Stimulated activated CD4-positive, alpha-beta T cell treated with anti-CD3 and anti-CD28 coated beads, Interleukin-1b, Interleukin-23, amount 100 ng/mL, for 4 hours (primary cell): ENCODE measurements at places on chromosomes 2 and 18.

GRCh38 chr2:223954401-223954800 lies 2.9 kb upstream of the MRPL44 start:
- DNase-seq, result no peak

- no peak for DNase-seq
These were observed 18.5 kb downstream of the TMEM177 start for GRCh38 chr2:119697290-119698020.

GRCh38 chr2:8640498-8640897 lies 41.4 kb upstream of the ID2 start:
- DNase-seq, result no peak

GRCh38 chr2:212033888-212034287 lies 504.7 kb downstream of the ERBB4 start:
- no peak for DNase-seq

GRCh38 chr2:20390524-20391123 lies 40.0 kb upstream of the PUM2 start:
- DNase-seq, result no peak

DNA sequence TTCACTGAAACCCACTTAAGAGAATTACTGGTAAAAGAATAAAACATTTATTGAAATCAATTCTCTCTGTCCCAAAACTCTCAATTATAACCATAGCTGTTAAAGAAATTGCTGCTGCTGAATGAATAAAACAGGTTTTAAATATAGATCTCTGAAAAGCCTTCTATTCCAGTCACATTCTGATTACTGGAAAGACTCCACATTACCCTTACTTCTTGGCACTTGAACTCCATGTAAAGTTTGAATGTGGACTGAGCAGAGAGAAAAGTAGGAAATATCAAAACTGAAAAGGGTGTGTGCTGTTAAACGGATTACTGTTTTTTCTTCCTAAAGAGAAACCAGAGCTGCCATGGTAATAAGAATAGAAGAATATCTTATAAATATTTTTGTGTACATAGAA lies 655.3 kb upstream of the SETBP1 start:
- DNase-seq, result no peak

- DNase-seq, result no peak
These were observed 84.8 kb upstream of the PTPRM start for GRCh38 chr18:7482342-7482741.

DNA sequence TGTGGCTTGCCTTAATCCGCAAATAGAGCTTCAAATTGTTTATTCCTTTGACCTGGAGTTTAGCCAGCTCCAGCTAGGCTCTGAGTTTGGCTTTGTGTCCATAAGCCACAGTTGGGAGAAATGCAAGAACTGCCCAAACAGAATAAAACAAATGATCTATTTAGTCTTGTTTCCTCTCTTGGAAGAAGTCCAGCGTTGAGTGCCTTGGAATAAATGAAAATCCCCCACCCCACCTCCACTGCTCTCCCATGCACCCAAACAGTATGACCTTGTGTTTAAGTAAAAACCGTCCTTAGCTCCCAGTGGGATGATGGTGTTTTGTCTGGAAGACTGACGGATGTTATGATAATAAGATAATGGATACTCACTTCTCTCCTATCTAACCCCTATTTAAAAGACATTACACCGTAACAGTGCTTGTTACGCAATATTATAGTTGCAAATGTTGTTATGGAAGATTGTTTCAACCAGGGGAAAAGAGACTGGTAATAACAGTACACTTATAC lies 3.2 kb upstream of the SERPINE2 start:
- no peak for DNase-seq
